ENCODE measurements at places on chromosomes 3 and 15.

DNA sequence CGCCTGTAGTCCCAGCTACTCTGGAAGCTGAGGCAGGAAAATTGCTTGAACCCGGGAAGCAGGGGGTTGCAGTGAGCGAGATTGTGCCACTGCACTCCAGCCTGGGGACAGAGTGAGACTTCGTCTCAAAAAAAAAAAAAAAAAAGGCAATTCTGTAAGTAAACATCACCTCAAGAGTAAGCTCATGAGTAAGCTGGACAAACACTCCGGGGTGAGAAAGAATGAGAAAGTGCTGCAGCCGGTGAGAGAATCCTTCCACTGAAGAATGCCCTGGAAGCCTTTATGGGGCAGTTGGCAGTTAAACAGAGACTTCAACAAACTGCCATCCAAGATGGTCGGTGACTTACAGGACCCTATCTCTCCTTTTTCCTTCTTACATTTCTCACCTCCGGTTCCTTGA is 47.5 kb downstream of the FEZF2 start:
- no peak for DNase-seq

GRCh38 chr15:25510146-25510545 is 71.3 kb upstream of the UBE3A start:
- no peak for DNase-seq

DNA sequence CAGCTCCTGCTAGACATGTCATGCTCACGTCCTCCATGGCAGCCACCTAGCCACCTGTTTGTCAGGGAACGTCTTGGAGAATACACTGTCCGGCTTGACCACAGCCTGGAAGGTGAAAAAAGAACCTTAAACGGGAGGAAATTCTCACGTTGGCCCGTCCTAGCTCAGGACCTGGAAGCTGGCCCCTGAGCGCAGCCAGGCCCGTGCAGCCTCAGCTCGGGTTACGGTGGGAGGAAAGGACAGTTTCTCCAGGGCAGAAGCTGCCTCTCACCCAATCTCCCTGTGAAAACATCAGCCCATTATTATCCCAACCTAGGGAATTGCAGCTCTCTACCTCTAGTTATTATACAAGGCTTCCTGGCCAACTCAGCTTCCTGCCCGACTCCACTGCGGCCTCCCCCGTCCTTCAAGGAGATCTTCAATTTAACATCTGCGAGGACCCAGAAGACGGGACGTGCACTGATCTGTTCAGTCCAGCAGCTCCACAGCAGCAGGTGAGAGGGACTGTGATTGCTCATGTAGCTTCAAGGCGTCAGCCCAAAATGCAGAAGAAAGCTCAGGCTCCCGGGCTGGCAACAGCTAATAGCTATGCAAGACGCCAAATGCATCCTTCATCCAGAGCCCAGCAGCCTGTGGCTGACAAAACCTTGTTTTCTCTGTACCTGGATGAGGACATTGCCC is 84.7 kb downstream of the ADAMTS17 start:
- no peak for DNase-seq

GRCh38 chr3:172279191-172279640 is 169.0 kb downstream of the GHSR start:
- no peak for DNase-seq

GRCh38 chr15:81548365-81549130 is 174.5 kb upstream of the TMC3 start:
- no peak for DNase-seq

DNA sequence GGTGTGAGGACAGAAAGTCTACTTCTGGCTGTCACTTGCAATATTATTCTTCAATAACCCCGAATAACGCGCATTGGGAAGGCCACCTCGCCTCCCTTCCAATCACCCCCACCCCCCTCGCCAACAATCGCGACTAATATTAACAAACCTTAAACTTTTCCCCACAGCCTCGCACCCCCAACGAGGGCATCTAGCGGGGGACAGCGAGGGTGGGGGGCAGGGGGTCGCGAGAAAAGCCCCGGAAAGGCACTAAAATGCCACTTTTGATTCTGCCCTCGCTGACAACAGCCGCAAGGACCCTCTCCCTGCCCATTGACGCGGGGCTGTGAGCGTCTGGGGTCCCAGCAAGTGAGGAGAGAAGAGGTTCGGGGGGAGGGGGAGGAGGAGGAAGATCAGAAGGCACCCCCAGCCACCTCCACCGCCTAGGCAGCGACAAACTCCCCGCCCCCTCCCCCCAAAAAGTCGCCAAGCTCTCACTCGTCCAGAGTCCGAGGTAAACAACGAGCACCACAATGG is 868 bp downstream of the SATB1 start:
- no peak for DNase-seq

DNA sequence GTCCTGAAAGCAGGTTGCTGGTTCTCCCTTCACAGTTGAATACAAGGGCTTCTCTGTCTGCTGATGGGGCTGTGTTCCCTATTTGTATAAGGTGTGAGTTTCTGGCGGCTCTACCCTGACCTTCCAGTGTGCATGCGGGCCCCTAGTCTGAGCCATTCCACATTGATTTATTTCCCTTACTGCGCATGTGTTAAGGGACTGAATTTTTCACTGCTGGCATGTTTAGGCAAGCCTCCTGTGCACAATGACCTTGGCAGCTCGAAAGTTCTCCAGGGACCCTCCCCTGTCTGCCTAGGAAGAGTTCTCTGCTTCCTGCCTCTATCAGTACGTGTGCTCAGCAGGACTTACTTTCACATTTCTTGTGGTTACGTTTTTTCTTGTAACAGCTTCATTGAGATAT is 11.4 kb downstream of the TRAK1 start:
- no peak for DNase-seq

- DNase-seq, result peak; percentile 95
These were observed 23.0 kb upstream of the COPG1 start for GRCh38 chr3:129226374-129226773.

DNA sequence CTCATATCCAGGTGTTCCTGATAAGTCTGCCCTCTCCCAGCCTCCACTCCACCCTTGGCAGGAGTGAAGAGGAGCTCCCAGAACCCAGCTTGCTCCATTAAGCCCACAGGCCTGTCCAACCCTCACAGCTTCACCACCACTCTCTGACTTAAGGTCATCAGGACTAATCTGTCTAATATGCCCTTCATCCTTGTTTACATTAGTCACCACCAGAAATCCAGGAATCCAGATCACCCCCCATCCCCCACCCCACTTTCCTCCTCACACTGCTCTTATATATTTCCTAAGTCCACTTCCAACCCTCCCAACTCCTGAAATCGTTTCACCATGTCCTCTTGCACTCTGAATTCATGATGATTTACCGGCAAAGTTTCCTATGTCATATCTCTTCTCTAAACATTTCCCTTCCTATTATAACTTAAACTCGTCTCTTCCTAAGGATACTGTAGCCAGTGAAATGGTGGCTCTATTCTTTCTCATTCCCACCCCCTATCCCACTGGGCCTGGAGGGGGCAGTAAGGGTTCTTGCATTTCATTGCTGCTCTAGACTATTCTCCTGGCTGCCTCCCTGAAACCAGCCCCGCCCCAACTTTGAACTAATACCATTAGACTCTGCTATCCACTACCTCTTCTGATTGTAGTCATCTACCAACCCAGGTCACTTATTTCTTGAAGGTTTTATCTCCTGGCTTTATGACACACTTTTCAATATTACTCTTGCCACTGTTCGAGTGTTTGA is 43.4 kb downstream of the PPP2R3A start:
- DNase-seq, result no peak

- DNase-seq, result peak; percentile 84
These were observed 1.2 kb downstream of the MEX3B start for GRCh38 chr15:82044373-82045178.

- DNase-seq, result no peak
These were observed 7.5 kb upstream of the TATDN2 start for GRCh38 chr3:10240799-10241198.

DNA sequence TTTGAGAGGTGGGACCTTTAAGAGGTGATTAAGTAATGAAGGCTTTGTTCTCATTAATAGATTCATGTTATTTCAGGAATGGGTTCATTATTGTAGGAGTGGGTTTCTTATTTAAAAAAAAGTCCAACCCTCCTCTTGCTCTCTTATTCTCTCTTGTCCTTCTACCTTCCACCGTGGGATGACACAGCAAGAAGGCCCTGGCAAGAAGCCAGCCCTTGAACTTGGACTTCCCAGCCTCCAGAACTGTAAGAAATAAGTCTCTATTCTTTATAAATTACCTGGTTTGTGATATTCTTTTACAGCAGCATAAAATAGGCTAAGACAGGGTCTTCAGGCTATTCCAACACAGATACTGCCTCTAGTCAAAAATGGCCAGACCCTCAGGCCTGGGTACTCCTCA is 62.2 kb downstream of the MYLK start:
- DNase-seq, result no peak

DNA sequence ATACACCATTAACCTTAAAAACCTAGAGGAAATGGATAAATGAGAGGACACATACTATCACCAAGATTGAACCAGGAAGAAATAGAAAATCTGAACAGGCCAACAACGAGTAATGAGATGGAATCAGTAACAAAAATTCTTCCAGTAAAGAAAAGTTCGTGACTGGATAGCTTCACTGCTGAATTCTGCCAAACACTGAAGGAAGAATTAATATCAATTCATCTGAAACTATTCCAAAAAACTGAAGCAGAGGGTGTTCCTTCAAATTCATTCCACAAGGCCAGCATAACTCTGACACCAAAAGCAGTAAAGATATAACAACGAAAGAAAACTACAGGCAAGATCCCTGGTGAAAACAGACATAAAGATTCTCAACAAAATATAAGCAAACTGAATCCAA is 195.8 kb upstream of the GPR149 start:
- no peak for DNase-seq

GRCh38 chr3:25493786-25494185 is 65.7 kb downstream of the RARB start:
- DNase-seq, result peak; percentile 97

- DNase-seq, result no peak
These were observed 262.7 kb upstream of the GADL1 start for GRCh38 chr3:31157047-31157694.

DNA sequence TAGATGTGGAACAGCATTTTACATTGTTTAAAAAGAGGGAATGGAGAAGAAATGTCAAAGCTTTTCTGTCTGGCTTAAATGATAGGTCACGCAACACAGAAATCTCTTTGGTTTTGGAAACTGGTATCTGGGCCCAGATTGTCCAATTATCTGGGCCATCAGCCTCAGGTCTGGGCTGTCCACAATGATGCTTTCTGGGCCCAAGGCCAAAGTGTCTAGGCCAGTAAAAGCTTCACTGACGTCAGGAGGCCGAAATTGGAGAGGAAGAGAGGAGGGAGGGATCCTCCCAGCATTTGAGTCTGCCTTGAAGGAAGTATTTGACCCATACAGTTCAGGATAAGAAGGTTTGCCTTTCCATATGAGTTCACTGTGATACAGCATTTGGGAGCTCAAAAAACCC is 60.7 kb upstream of the ALDH1A3 start:
- DNase-seq, result peak; percentile 77

- DNase-seq, result no peak
These were observed 248.4 kb downstream of the CDIN1 start for GRCh38 chr15:36827824-36828223.

- peak; percentile 67 for DNase-seq
These were observed 136.5 kb upstream of the MLF1 start for GRCh38 chr3:158434412-158435038.

- DNase-seq, result peak; percentile 46
These were observed 485 bp downstream of the CELF6 start for GRCh38 chr15:72319360-72319984.

GRCh38 chr3:164952966-164953365 is 125.3 kb downstream of the SI start:
- DNase-seq, result no peak

DNA sequence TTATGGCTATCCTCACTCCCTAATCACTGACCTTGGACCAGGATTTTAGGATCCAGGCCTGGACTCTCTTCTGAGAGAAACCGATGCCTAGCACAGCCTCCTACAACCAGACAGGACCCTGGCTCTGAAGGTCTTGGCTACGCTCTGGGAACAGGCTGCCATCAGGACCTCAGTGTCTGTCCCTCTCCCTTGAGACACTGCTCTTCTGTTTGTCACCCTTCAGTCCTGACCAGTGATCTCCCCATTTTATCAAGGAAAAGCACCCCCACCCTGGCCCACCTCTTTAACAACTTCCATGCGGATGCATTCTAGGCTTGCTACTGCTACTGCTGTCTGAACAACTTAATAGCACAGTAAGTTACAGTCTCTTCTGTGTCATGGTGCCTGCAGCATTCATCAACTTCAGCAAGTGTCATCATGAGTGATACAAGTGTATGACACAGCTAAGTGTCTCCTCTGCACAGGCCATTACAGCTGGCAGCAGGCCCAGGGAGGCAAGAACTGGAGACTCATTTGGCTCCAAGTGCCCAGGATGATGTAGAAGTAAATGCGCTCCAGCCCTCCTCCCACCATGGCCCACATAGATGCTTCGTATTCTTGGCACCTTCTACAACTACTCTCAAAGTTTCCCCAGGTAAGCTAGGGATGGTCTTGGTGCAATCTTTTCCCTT is 302.4 kb downstream of the EPHB1 start:
- DNase-seq, result no peak

DNA sequence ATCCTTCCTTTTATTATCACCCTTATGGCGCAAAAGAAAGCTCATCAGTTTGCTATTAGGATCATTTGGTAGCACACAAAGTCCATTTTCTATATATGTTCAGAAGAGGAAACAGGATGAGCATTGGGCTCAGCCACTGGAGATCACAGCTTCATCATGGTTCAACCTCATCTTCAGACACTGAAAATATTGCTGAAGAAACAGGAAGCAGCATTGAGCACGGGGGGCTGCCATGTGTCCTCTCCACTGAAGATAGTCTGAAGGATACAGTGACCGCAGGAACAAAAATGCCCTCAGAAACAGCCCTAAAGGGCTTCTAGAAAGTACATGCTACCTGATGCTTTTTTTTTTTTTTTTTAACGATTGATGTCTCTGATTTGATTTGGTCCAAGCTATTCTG is 835.3 kb upstream of the CFAP20DC start:
- DNase-seq, result no peak

- peak; percentile 25 for DNase-seq
These were observed 33.2 kb downstream of the HOMER2 start for GRCh38 chr15:82919231-82919886.

DNA sequence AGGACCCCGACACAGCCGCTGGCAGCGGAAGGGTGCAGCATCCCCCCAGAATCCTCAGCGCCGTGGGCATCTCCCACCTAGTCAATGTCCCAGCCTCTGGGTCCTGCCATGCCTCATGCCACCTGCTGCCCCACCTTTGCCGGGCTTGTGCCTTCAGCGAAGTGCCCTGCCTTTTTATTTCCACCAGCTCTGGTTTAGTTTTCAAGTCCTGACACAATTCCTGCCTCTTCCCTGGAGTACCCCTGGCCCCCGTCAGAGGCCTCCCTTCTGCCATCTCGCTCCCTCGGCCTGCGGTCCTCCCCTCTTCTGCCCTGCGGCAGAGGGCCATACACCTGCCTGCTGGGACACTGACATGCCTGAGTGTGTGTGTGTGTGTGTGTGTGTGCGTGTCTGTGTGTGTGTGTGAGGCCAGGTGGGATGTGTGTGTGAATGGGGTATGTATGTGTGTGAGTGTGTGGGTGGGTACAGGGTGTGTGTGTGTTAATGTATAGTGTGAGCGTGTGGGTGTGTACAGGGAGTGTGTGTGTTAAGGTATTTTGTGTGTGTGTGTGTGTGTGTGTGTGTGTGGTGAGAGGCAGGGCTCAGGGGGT is 129.9 kb downstream of the SMAD6 start:
- no peak for DNase-seq

GRCh38 chr3:166462891-166463470 is 625.8 kb upstream of the BCHE start:
- DNase-seq, result no peak

GRCh38 chr15:64522226-64522823 is 61.9 kb downstream of the ZNF609 start:
- DNase-seq, result peak; percentile 42

Measured in iris pigment epithelial cell (primary cell).